ENCODE measurements at places on chromosomes 3 and 15.

GRCh38 chr3:131315162-131315561, 66.4 kb upstream of the NUDT16 start:
- DNase-seq: no peak

GRCh38 chr15:31215490-31216214, 111.0 kb upstream of the KLF13 start:
- peak; percentile 25 for DNase-seq

DNA sequence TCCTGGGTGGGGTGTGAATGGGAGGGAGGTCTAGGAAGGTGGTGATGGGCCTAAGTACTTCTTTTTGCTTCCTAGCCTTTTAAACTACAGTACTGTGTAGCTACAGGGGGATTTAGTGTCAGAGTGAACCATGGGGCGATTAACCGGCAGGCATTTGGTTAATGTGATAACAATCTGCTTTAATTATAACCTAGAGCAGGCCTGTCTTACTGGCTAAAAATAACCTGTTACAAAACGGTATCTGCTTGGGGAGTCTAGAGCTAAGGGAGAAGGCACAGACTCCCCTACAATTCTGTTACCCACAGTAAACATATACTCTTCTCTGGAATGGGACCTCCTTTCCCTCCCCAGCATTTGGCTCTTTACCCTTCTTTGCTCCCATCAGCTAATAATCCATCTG, 85.4 kb downstream of the RBPMS2 start:
- no peak for DNase-seq

DNA sequence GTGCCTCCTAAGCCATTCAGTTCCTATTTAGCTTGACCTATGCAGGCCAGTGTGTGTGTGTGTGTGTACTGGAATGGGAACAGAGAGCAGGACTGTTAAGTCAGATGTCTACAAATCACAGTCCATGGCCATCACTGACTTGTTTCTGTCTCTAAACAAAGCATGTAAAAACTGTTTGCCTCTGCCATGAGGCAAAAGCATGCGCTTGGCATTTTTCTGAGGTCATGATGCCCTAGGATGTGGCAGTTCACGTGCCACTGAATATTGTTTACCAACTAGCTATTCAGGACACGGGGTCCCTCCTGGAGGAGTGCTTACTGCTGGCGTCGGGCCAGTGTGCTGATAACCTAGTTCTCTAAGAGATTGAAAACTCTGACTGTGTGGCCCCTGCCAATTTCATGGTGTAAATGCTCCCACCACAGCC, 8.2 kb upstream of the ATP13A3 start:
- DNase-seq: no peak

DNA sequence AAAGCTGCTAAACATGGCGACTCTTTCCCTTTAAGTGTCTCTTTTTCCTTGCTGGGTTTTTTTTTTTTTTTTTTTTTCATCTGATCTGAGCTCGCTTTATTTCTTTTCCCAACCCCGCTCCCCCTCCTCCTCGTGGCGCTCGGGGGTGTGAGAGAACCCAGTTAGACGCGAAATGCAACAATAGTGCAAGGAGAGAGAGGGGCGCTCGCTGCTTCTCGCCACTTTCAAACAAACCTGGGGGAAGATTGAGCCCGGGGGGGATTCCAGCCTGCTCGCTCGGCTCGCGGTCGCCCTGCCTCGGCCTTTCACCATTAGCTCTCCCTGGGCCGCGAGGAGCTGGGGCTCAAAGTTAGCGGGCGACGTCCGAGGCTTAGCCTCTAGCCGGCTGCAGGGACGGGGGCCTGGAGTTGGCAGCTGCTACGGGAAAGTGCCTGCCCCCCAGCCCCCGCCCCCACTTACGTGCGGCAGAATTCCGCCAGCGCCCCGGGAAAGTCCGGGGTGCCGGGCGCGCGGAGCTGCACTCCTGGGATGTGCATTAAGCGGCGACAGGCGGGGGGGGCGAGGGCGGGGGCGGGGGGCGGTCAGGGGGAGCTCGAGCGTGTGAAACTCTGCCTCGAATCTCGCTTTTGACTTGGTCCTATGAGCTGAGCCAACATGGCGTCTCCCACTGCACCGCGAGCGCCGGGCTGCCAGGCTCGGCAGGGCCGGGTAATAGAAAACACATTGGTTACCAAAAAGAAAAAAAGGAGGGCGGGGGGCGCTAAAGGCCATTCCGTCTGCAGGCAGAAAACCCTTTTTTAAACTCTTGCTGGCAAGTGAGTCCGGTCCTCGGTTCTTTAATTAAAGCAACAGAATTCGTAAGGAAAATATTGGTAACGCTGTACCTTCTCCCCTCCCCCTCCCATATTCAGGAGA, 10.4 kb downstream of the NR2F2 start:
- DNase-seq: no peak

DNA sequence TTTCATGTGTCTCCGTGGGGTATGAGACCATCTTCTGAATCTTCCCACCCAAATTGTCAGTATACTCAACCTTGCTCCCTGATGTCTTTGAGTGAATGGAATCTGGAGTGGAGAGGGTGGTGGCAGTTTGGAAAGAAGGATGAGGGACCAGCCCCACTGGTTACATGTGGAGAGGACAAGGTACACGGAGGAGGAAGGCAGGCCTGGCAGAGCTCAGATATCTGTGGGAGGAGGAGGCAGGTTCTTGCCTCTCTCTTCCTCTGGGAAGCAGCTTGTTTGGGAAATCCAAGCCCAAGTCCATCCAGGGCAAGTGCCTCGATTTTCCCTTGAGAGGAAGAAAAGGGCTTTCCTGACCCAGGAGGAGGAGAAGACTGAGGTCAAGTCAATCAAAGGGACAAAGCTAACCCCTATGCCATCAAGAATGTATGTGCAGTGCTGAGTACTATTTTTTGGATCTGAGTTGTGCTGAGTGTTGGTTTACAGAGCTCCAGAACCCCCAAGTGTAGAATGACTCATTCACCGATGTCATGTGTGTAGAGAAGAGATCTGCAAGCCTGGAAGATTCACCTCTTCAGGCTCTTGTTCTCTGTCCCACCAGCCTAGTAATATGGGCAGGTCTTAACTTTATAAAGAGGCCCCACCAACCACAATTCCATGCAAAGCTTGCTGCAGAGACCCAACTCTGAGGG, 19.8 kb upstream of the LOXL1 start:
- DNase-seq: no peak

DNA sequence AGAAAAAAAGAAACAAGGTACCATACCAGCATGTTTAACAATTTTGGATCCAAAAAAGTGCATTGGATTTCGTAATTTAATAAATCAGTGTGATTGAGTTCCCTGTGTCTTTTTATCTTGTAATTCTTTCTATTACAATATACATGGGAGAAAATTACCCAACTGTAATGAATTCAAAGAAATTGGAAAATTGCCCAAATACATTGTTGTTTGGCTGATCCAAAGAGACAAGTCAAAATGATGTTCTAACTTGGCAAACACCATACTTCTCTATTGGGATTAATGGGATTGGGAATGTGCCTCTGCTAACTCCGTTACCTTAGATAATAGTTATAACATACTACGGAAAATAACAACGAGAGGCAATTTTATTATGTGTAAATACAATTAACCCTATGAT, 1097.1 kb downstream of the ROBO1 start:
- DNase-seq: no peak

- DNase-seq: no peak
These were observed 4.6 kb downstream of the CHRNB4 start for GRCh38 chr15:78636378-78636859.

GRCh38 chr15:63764124-63764803, 69.5 kb downstream of the HERC1 start:
- DNase-seq: no peak

DNA sequence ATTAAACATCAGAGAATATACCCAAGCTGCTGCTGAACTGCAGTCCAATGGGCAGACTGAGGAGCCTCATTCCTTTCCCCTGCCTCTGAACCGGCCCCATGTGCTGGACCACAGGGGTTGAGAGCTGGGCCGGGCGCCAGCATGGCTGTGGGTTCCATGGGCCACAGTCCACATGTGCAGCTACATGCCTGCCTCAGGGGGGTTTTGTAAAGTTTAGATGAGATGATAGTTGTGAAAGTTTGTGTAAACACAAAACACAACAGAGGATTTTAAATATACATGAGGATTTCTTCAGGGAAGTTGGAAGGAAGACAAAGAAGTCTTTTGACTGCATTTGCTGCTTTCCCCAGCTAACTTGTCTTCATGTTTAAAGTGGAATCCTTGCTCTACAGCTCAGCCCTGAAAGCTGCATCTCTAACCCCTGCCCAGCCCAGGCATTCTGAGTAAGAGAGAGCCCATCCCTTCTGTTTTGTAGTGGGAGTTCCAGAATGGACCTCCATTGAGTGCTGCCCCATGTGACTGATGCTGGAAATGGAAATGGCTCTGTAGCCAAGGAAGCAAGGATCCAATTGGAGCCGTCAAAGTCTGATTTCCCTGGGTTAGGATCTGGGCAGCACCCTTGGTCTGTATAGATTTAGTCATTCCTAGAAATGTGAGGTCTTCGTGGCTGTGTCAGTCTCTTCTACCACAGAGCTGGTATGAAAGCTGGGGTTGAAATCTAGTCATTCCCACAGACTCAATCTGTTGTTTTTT, 17.5 kb downstream of the SLC12A8 start:
- no peak for DNase-seq

- DNase-seq: no peak
These were observed 33.8 kb upstream of the EPHB1 start for GRCh38 chr3:134761213-134761612.

DNA sequence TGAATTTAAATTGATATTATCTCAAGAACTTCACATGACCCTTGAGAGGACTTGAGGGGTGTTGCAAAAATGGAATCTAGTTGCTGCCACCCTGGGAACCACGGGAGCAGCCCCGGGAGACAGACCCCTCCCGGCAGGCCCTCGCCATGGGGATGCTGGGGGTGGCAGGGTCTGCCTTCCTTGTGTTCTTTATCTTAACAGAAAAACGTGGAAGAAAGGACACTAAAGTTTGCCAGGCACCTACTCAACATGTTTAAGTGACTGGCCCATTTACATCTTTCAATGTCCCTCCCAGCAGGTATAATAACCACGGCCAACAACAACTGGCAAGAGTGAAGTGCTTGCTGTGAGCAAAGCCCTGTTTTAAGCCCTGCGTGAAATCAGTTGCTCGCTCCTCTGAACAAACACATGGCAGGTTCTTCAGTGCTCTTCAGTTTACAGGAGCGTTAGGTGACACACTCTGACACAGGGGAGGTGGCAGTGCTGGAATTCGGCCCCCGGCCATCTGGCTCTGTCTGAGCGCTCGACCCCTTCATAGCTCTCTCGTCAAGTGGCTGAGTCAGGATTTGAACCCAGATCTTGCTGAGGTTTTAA, 112.5 kb downstream of the ASB7 start:
- DNase-seq: no peak
